ENCODE measurements at places on chromosomes 6 and 20. TPM values are rescaled to one million over a fixed set of nuclear protein-coding genes. Genes with fewer than 3 reads are reported as not detected.

GRCh38 chr6:41278699-41279405 lies 7.6 kb downstream of the TREM1 start:
- peak; percentile 90 for DNase-seq

The TNFRSF6B gene
- total RNA-seq: 64.5 TPM

The ZSCAN23 gene
- total RNA-seq: 5.5 TPM

- no peak for DNase-seq
These were observed 138.9 kb downstream of the PDE7B start for GRCh38 chr6:135990439-135990838.

The PLA2G7 gene
- 1.9 TPM for total RNA-seq
